ENCODE measurements at places on chromosomes 5 and 9.

GRCh38 chr5:50874306-50875001 lies 208.0 kb downstream of the PARP8 start:
- DNase-seq: no peak

DNA sequence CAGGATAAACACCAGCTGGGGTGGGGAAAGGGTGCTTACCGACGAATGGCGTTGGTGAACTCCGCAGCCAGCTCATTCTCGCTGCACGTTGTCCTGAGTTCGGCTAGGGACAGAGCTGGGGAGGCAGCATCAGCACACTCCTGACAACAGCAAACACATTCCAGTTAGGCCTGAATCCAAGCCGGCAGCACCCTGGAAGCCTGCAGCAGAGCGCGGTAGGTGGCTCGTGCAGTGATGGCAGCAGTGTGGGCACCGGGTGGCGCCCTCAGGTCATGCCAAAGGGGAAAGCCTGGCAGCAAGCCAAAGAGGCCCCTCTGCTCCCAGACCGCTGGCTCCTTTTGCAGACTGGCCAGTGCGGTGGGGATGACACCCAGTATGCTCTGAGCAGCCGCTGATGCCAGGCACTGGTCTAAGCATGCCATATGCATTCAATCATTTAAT lies 66.9 kb downstream of the DCP2 start:
- no peak for DNase-seq

- DNase-seq: no peak
These were observed 64.6 kb downstream of the ABCA1 start for GRCh38 chr9:104863180-104863883.

DNA sequence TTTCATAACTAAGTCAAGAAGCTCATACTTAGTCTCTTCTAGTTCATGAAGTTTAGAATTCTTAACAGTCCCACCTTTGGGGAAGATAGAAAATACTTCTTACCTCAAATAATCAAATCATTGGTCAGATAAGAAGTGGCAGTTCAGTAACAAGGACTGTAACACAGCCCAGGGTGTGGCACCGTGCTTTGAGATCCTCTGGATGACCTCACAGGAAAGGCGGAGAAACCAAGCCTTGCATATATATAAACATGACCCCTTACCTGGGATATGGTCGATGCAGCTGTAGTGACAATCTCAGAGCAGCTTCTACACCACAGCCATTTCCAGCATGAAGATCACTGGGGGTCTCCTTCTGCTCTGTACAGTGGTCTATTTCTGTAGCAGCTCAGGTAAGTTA lies at the start of gene SPINK7:
SPINK7 (plus strand) TSS at position 271 of the 400 bp plus-strand sequence; CDS start at position 332, 61 bp downstream.
- DNase-seq: no peak

GRCh38 chr9:135759676-135760300 lies 57.8 kb downstream of the KCNT1 start:
- no peak for DNase-seq

- DNase-seq: no peak
These were observed 6.8 kb upstream of the TOR2A start for GRCh38 chr9:127741831-127742434.

- no peak for DNase-seq
These were observed 169.2 kb downstream of the MEF2C start for GRCh38 chr5:88713818-88714217.

- DNase-seq: no peak
These were observed 105.8 kb downstream of the LIFR start for GRCh38 chr5:38450627-38451026.

DNA sequence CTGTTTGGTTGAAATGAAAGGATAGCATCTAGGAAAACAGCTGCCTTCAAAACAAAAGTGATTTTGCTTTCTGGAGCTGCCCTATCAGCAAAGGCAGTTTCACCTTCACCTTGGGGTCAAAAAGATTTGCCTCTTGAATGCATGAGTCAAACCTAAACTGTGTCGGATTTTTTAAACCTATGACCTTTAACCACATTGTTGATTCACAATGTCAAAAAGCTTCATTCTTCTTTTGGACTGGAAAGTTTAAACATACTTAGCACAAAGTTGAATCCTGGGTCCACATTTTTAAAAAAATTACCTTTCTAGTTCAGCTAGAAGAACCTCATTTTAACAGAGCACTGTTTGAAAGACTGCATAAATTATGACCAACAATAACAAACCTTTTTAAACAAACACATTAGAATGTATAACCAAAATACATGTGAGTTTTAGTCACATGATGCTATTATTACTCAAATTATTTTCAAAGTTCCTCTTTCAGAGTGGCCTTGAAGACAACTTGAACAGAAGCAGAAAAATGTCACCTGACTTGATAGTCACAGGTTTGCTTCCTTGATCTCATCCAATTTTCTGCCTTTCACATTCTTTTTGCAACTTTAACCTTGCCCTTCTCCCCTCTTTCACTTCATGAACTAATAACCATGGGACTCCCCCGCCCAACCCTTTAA lies 109.7 kb upstream of the LHFPL2 start:
- no peak for DNase-seq

DNA sequence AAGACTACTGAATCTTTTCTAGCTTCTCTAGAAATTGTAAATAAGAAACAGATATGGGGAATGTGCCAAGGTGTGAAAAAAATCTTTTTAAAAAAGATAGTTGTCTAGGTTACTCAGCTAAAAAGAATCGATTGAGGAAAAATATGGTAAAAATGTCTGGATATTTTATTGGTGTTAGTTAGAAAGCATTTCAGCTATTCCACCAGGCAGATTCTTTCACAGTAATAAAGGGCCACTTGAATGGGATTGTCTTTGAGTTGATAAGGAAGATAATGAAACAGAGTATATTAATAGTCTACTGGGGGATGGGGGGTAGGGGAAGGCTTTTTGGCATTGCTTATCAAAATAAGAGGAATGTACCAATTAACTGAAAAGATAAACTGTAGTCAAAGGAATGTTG lies 51.9 kb downstream of the SLIT3 start:
- no peak for DNase-seq

DNA sequence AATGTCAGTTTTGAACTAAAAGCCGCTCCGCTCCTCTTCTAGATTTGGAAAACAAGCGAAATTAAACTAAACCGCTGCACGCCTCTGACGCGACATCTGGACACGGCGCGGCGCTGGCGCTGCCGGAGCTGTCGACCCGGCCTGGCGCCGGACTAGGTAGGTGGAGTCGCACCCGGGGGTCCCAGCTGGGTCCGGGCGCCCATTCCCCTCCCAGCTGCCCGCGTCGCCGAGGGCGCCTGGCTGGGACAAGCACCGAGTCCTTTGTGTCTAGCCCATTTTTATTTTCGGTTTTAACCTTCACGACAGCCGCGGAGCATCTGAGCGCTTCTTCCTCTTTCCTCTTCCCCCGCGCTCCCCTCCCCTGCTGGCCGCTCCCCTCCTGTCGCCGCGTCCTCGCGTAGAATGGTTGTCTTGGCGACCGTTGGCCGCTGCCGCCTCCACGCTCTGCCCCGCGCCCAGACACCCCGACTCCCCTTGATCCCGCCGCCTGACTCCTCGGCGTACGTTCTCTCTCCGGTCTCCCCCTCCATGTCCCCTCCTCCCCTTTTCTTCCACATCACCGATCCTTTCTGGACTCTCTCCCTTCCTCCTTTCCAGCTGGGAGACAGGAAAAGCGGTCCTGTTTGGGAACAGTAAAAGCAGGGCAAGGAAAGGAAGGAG lies 545 bp downstream of the CDKN2B-AS1 start:
- DNase-seq: no peak

- no peak for DNase-seq
These were observed 3.0 kb upstream of the FAM13B start for GRCh38 chr5:138035605-138036537.

GRCh38 chr5:10746711-10747110 lies 14.3 kb downstream of the DAP start:
- DNase-seq: no peak

DNA sequence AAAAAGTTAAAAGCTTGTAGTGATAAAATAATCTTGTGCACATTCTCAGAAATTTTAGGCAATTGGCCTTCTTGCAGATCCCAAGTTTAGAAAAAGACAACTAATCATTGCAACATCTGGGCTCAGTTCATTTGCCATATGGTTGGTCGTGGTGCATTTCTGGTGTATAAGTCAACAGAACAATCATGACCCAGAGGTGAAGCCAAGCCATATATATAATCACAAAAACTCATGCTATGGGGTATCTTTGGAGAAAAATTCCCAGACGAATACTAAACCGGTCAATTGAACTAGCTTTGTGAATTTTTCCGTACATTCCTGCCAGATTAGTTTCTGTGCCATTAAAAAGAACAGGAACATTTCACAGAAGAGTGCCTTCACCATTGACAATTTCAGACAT lies 50.3 kb downstream of the FYB1 start:
- no peak for DNase-seq

GRCh38 chr9:15837079-15837679 lies 284.3 kb downstream of the CCDC171 start:
- no peak for DNase-seq

- no peak for DNase-seq
These were observed 21.1 kb downstream of the EXOSC2 start for GRCh38 chr9:130714586-130715110.

DNA sequence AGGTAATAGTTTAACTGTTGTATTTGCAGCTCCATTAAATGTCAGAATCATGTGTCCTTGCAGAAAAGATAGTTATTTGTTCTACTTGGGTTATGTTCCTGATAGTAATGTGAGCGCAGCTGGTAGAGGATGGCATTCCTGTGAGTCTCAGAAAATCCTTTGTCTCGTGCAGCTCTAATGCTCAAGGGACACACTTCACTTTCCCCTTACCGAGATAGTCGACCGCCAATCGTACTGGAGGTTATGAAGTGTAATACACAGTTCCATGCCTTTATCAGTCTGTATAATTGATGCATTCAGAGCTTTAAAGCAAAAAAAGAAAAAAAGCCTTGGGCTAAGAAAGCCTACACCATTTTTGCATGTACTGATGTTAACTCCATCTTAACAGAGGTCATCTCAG lies 60.2 kb upstream of the SRP19 start:
- DNase-seq: no peak

- DNase-seq: no peak
These were observed 1.5 kb downstream of the SLC34A1 start for GRCh38 chr5:177385720-177386119.

- DNase-seq: no peak
These were observed 32.3 kb upstream of the SPATA31E1 start for GRCh38 chr9:87850391-87850790.

DNA sequence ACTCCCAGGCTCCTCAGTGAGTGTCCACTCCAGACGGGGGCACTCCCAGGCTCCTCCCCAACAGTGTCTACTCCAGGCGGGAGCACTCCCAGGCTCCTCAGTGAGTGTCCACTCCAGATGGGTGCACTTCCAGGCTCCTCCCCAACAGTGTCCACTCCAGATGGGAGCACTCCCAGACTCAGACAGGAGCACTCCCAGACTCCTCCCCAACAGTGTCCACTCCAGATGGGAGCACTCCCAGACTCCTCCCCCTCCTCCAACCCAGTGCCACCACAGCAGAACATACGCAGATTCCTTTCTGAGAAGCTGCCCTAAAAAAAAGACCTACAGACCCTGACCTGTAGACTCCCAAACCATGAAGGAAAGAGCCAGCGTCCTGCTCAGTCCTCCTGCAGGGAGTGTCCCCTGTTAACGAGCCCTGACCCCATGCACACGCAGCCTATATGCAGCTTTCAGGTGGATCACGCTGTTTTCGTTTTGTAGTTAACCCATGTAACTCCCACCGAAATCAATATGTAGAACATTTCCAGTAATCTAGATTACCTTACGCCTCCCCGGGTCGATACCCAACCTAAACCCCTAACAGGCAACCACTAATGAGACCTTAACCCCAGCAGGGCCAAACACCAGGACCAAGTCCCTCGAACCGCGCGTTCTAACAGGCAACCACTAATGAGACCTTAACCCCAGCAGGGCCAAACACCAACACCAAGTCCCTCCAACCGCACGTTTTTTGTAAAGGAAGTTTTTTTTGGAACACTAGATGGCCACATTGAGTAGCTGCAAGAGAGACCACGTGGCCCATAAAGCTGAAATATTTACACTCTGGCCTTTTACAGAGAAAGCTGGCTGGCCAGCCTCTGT lies 15.7 kb downstream of the PNPLA7 start:
- no peak for DNase-seq

DNA sequence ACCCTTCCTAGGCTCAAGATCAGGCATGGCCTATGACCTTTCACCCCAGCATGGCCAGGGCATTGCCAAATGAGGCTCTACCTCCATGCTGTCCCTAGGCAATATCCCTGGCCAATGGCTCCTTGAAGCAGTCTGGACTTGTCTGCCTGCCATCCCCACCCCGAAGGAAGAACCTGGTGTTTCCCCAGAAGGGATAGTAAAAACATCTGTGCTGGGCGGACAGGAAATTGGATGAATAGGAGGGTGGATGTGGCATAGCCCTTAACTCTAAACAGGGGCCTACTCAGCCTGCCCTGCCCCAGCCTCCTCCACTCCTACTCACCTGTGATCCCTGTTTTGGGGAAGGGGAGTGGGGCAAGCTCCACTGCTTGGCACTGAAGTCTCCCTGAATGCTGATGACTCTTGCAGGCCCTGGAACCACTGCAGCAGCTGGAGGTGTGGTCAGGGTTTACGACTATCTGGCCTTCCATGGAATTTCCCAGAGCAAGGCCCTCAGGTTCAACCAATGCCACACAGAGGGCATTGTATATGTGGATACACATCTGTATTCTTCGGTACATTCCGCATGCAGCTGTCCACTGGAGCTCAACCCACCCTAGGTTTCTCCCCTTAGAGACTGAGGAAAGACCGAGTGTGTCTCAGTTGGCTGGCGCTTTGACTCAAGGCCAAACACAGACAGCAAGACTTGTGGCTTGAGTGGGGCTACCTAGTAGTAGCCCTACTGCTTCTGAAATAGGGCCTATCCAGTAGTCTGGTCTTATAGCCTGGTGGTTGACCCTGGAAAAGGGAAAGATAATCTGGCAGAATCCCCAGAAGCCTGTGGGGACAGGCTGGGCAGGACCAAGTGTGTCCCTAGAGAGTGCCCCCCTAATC lies 6.4 kb upstream of the P4HA2 start:
- DNase-seq: no peak

DNA sequence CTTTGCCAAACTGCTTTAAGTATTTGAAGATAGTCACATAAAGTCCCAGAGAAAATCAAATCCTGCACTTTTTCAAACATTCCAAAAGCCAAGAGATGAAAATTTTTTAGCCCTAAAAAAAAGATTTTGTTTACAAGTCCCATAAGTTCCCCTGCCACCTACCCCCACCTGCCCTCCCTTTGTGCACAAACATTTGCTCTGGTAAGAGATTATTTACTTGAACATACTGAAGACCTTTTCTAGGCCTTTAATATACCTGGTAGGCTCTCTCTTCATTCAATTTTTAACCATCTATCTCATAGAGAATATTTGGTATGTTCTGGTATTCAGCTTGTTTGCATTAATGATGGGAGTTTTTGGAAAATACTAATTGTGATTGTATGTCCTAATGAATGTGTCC lies 50.3 kb downstream of the MEGF9 start:
- DNase-seq: no peak

- no peak for DNase-seq
These were observed 30.0 kb downstream of the CARD6 start for GRCh38 chr5:40871177-40871576.

GRCh38 chr9:3863686-3864085 lies 337.9 kb upstream of the RFX3 start:
- DNase-seq: no peak

DNA sequence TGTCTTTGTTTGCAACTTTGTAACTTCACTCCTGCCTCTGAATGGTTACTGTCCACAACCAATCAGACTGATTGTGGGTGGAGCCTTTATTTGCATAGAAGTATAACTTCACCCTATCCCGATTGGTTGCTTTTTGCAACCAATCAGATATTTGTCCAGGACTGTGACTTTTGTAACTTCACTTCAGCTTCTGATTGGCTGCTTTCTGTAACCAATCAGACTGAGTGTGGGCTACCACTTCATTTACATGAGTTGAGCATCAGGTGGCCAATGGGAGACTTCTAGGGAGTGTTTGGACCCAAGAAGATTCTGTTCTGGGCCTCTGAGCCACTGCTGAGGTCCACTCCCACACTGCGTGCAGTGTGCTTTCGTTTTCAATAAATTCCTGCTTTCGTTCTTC lies 1810.7 kb upstream of the CDH6 start:
- no peak for DNase-seq
